Foreskin keratinocyte (primary cell): ENCODE measurements at places on chromosomes 12 and 14.

- no peak for DNase-seq
Observed at GRCh38 chr12:12115514-12115913, 44.8 kb downstream of the BCL2L14 start.

GRCh38 chr12:106416273-106416672 is 58.7 kb downstream of the POLR3B start:
- DNase-seq = no peak

- no peak for DNase-seq
Observed at GRCh38 chr12:132568301-132568700, 42.1 kb downstream of the LRCOL1 start.

GRCh38 chr12:101881228-101881627 is 3.8 kb downstream of the DRAM1 start:
- DNase-seq = no peak

DNA sequence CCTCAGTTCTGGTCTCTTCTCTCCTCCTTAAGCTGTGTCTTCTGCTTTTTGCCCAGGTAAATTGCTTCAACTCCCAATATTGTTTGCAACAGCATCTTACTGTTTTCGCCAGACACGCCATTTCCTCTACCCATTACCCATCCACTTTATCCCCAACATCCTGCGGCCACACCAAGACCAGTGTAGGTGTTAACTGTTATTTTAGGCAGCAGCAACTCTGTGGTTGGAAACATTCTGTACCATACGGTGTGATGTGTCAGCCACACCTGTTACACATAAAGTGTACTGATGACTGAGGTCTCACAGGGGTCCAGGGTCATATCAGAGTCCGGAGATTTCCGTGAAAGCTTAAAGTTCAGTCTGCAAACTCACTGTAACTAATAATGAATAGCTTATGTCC is 21.8 kb upstream of the KLRD1 start:
- DNase-seq = no peak

DNA sequence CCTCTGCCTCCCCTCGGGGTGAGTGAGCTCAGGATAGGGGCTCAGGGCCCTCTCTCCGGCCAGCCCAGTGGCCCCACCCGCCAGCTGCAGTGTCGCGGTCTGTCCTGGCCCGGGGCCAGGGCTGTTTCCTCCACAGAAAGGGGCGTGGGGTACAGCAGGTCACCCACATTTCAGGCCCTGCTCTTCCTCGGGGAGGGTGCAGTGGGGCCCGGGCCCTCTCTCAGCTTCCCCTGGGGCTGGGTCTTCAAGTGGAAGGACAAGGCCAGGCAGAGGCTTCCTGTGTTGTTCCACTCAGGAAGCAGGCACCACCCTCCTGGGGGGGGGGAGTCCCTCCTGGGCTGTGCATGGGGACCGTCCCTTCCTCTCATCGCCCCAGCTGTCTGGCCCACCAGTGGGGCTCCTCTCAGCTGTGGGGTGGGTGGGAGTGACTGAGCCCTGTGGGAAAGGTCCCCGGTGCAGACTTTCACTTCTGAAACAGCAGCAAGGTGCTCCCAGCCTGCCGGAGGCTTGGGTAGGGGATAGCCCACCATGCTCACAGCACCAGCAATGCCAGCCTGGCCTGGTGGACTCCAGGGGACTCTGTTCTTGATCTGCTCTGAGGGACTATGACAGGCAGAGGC is 3.7 kb downstream of the GPR132 start:
- DNase-seq = no peak

DNA sequence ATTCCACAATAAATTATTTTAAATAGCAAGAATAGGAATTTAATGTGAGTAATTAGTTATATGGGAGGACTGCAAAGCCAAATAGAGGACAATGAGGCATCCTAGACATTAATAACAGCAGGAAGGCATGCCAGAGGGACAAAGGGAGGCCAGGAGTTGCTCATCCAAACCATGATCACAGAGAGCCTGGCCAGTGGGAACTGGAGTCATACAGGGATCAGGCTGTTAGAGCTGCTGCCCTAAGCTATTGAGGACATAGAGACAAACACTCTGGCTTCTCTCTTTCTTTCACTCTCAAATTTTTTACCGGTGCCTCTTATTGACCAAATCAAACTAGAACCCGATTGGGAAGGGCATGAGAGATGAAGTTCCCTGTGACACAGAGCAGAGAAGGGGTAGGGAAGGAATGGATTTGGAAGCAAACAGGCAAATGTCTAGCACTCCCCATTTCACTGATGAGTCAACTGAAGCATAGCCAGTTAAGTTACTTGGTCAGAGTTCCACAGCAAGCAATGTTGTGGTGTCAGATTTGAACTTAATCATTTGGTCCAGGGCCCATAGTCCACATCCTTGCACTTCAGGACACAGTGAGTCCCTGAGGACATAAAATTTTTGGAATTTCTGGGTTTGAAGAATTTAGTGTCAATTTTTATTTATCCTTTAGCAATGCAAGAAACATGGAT is 17.9 kb upstream of the CFAP54 start:
- peak; percentile 70 for DNase-seq

DNA sequence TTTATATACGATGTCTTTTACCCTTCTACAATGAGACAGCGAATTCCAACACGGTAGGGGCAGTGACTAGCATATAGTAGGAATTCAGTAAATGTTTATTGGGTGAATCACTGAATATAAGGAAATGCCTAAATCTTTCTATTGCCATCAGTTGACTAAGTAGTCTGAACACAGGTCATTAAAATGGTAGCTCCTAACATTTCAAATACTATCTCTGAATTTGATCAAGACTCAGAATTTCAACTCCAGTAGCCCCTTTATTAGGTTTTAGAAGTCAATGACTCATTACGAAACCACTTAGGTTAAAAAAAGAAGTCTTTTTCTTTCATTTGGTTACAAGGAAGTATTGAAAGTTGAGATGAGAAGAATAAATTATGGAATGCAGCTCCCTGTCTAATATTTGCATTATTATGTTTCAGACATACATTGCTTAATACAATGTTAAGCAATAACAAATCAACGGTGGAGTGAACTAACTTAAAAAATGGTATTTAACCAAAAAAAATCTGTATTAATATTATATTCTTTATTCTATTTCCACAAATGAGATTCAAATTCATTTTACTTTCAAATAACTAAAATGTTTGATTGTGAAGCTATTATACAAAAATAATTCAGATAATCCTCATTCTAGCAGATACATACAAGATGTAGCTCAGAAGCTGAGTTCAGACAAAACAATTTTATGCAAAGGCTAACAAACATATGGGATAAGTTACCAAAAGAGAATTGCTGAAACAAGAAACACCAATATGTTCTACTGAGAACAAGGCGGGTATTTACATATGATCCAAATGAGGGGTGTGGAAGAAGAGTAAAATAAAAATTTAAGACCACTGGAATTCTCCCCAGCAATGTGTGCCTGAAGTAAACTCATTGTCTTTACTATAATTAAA is 302.7 kb downstream of the CEP128 start:
- peak; percentile 95 for DNase-seq

- DNase-seq = no peak
Observed at GRCh38 chr14:52987514-52987913, 36.7 kb upstream of the FERMT2 start.

- peak; percentile 61 for DNase-seq
Observed at GRCh38 chr12:32612658-32613614, 66.2 kb upstream of the DNM1L start.

- peak; percentile 48 for DNase-seq
Observed at GRCh38 chr12:118357257-118358007, 15.3 kb downstream of the TAOK3 start.

DNA sequence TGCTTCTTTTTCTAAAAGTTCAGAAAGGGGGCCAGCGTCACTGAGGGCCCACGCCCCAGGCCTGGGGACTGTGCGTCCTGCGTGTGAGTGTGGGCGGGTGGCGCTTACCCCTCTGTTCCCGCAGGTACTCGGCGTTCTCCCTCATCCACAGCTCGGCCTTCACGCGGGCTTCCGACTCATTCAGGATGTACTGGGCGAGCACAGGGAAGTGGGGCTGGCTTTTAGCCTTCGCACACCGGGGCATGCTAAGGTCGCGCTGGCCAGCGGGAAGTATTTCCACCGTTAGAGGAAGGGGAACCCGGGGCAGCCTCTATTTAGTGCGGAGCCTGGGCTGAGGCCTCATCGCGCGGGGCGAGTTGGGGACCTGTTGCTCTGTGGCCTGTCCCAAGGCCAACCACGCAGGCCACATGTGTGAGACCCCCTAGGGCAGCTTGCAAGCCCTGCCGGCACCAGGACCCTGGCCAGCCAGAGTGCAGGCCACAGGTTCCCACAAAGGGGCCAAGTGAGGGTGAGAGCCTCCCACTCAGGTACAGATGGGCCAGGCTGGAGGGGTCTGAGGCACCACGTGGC is 29.2 kb upstream of the BTBD6 start:
- DNase-seq = no peak

DNA sequence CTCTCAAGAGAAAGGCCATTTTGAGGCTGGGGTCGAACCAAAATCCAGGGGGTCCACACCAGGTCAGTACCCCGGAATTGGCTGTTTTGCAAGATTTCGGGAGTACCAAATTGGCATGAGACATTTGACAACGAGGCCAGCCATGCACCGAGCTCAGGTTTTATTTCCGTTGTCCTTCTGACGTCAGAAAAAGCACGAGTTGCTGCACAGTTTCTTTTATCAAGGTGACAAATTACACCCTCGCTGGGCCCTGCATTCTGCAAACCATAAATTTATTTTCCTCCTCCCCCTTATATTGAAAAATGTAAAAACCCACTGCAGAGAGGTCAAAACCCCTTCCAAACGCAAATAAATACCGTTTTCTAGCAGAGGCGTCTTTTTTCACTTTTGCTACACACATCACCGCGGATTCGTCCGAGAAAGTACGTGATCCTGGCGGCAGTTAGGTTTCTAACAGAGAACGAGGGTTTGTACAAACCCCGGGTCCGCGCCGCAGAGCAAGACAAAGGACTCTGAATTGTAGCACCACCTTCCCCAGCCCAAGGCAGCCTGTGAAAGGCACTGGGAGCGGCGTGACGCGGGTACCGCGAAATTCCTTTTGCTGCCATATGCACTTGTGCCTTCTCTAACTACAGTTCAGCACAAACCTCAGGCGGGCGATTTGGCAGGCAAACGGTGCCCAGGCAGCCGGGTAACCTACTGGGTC is 1.8 kb downstream of the SLC38A1 start:
- peak; percentile 39 for DNase-seq

DNA sequence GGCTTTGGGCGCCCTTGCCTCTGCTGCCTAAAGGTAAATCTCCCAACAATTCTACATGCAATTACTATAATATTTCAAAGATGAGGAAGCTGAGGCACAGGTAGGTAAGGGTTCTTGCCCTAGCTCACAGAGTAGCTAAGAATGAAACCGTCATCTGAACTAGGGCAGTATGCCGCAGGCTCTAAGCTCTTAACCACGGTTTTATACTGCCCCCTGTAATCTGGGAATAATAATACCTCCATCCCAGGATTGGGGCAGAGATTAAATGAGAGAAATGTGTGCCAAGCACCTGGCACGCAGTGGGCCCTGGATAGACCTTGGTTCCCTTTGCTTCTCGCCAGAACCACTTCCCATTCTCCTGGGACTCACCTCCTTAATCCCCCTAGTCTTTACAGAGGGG is 1.5 kb upstream of the HRK start:
- DNase-seq = peak; percentile 11

DNA sequence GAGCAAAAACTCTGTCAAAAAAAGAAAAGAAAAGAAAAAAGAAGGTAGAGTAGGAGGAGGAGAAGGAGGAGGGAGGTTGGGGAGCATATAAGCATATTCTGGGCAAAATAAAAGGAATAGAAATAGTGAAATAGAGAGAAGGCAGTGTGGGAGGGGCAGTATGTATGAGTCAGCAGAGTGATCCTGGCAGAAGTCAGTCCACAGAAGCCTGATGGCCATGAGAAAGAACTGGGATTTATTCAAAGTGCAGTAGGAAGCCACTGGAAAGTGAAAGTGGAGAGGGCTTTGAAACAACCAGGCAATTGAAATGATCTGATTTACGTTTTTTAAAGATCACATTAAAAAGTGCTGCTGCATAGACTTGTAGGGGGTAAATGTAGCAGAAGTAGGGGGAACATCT is 368.6 kb upstream of the USP15 start:
- DNase-seq = no peak

- no peak for DNase-seq
Observed at GRCh38 chr14:35212471-35213142, 79.6 kb upstream of the PSMA6 start.
